ENCODE measurements at places on chromosomes 16 and 17. TPM values are rescaled to one million over a fixed set of nuclear protein-coding genes. Genes with fewer than 3 reads are reported as not detected.

Gene MPDU1
- 16.6 TPM for total RNA-seq

Gene PYY
- total RNA-seq: not detected

Gene UMOD
- not detected for total RNA-seq

Gene VASN
- total RNA-seq: 0.57 TPM

Gene PPP4C
- 89.4 TPM for total RNA-seq

Gene SCNN1B
- not detected for total RNA-seq

Gene RAB26
- not detected for total RNA-seq

Gene HBA2
- not detected for total RNA-seq

Gene KRTAP1-1
- total RNA-seq: not detected

Gene LGALS9B
- not detected for total RNA-seq

Gene TEX19
- not detected for total RNA-seq

Gene KRT20
- total RNA-seq: not detected

Gene RRAD
- 0.67 TPM for total RNA-seq

Gene ZNF232
- 6.1 TPM for total RNA-seq

Gene GPR139
- not detected for total RNA-seq

Gene BCO1
- total RNA-seq: not detected

Gene GNAO1
- total RNA-seq: 2.3 TPM

Gene TM4SF5
- not detected for total RNA-seq

Gene BCL6B
- total RNA-seq: not detected

Gene STAC2
- total RNA-seq: 0.17 TPM

Gene MFAP4
- total RNA-seq: not detected

Measured in CD8-positive, alpha-beta T cell (primary cell).